ENCODE measurements at places on chromosomes 3 and 15.

- DNase-seq: no peak
Measured at GRCh38 chr3:133439563-133439962, 39.7 kb downstream of the BFSP2 start.

- no peak for DNase-seq
Measured at GRCh38 chr3:69232482-69232881, 110.1 kb upstream of the LMOD3 start.

- no peak for DNase-seq
Measured at GRCh38 chr3:176987901-176988650, 209.2 kb downstream of the TBL1XR1 start.

DNA sequence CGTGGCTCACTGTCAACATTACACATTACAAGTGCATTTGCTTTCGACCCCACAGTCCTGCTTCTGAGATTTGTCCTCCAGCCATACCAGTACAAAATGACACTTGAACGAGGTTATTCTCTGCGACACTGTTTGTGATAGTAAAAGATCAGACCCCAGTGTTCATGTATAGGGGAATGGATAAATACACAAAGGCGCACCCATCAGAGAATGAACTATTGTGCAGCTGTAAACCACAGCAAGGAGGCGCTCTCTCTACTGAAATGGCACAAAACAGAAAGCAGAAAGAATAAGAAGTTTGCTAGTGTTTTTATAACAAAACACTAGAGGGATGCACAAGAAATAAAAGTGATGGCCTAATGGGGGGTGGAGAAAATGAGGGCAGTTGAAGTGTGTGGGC, 4.9 kb upstream of the CHSY1 start:
- DNase-seq: peak; percentile 12

DNA sequence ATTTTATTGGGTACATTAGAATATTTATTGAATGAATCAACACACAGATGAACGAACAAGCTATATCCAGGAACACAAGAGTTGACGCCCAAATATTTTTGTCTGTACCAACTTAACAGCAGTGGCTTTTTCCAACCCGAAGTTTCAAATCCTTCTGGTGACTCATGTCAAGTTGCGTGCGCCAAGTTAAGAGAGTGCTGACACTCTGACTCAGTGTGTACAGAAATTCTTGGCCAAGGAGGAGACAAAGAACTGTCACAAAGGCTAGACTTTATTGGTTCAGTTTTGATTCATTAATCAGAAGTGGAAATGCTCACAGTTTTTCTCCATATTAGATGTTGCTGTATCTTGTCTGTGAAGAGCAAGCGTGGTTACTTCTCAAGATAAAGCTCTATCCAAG, 59.6 kb upstream of the TSC22D2 start:
- DNase-seq: no peak

DNA sequence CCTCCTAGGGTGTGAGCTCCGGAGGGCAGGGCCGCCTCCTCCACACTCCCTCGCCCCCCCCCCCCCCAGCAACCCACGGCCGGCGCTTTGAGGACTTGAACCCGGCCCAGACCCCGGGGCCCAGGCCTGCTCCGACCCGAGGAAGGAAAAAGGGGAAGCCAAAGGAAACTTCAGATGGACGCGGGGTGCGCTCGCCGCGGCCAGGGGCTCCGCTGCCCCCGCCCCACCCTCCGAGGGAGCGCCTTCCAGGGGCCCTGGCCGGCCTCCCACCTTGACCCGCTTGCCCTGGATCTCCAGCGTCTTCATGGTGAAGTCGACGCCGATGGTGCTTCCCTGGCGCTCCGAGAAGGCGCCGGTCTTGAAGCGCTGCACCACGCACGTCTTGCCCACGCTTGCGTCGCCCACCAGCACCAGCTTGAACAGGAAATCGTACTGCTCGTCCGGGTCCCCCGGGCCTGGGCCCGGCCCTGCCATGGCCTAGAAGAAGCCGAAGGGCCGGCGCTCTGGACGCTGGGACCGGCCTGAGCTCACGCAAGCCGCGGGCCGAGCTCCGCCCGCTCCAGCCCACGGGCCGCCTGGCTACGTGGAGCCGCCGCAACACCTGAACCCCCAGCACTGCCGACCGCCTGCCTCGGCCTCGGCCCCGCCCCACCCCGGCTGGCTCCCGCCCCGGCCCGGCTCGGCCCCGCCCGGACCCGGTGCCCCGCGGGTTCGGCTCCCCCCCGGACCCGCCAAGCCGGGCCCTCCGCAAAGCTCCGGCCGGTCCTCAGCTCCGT, 400 bp downstream of the RAB43 start:
- DNase-seq: peak; percentile 66

DNA sequence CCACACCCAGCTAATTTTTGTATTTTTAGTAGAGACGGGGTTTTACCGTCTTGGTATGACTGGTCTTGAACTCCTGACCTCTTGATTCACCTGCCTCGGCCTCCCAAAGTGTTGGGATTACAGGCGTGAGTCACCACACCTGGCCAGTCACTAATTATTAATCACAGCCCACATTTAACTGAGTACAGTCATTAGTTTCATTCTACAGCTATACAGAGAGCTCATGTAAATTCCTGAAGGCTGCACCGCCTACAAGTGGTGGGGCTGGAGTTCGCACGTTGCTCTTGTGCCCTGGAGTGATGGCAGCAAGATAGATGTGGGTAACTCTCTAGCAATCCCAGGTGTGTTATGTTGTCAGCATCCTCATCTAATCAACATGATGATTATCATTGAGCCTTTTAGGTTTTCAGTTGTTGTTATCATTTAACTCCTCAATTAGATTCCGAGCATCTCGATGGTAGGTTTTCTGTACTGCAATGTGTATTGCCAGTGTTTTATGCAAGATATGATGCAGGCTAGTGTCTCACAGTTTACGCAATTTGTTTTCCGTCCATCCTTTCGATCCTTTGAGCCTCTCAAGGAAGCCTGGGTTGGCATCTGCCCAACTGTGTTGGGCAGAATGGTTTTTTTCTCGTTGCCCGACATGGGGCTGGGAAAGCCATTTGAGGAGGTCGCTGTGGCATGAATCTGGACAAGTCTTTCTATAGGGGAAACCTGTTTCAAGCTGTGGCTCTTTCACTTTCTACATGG, 216.3 kb downstream of the LPP start:
- no peak for DNase-seq

DNA sequence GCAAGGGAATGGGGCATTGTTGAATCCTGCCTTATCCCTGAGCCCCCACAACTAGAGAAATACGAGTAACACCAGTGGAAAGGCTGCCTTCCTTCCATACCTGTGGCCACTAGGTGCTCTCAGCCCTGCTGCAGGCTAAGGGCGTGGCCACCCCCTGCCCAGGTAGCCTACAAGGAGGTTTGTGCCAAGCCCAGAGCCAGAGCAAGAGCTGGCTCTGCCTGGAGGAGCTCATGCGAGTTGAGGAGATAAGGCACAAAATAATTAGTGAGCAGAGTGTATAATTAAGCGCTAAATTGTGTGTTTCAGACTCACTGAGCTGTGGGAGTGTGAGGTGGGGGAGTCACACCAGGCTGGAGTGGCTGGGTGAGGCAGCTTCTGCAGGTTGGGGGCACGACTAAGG, 49.2 kb downstream of the TPRA1 start:
- DNase-seq: no peak

GRCh38 chr3:129226374-129226773, 23.0 kb upstream of the COPG1 start:
- DNase-seq: no peak

GRCh38 chr3:169218314-169218983, 445.1 kb downstream of the MECOM start:
- DNase-seq: peak; percentile 69

GRCh38 chr15:70766597-70766996, 3.2 kb upstream of the UACA start:
- no peak for DNase-seq

DNA sequence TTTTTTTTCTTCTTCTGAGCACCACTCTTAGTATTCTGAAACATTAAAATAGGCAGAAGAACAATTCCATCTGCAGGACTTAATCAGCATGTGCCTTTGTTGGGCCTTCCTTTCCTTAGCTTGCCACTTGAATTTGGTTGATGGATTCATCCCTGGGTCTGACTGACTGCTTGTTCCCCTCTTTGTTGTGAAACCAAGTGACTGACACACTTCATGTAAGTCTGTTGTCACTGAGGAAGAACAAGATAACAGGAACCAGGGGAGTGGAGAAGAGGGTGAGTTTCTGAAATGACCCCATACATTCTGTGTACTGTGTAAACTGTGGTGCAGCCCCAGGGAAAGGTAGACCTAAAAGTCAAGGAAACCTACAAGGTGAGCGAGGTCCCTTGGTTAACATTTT, 188.7 kb upstream of the TBC1D5 start:
- DNase-seq: no peak

- peak; percentile 30 for DNase-seq
Measured at GRCh38 chr15:89379818-89380217, 45.2 kb upstream of the POLG start.

DNA sequence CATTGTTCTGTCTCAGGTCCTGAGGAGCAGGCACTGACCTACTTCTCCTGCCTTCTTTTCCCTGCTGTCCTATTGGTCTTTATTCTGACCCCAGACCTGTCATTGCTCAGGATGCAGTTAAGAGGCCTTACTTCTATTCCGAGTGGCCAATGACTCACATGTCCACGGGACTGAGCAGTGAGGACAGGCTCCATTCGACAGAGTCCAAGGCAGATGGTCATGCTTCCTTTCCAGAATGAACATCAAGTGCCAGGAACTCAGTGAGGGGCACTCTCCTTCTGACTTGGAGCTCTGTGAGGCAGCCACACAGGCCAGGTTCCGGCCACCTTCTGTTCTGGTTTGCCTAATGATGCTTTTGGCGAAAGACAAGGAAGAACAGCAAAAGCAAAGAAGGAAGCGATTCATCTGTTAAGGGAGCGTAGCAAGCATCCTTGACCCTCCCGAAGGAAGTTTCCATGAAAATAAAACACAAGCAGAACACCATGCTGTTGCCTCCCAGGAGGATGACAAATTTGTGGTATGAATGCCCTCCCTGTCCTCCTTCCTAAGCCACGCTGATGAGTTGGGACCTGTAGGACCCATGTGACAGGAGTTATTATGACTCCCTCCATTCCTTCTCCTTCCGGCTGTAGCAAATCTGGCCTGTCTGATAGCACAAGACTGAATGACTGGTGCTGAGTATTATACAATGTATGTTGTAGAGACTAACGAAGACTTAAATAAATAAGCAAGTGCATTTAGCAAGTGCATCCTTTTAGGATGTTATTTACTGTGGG, 14.4 kb upstream of the TPRG1 start:
- no peak for DNase-seq

DNA sequence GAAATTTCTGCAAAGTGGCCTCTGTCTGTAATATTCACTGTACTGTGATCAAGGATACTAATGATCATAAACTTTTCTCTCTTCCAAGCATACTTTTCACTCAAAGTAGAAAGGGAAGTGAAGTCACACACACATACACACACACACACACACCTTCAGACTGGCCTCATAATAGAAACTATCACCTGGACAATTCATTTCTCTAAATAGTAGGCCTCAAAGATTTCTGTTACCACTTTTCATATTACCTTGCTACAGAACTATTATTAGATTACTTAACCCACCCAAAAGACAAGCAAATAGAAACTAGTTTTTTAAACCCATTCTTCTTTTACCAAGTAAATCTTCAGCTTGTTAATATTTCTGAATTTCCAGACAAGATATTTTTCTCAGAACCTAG, 12.2 kb downstream of the CPB1 start:
- no peak for DNase-seq

- DNase-seq: no peak
Measured at GRCh38 chr3:187639927-187640568, 30.1 kb downstream of the SST start.

DNA sequence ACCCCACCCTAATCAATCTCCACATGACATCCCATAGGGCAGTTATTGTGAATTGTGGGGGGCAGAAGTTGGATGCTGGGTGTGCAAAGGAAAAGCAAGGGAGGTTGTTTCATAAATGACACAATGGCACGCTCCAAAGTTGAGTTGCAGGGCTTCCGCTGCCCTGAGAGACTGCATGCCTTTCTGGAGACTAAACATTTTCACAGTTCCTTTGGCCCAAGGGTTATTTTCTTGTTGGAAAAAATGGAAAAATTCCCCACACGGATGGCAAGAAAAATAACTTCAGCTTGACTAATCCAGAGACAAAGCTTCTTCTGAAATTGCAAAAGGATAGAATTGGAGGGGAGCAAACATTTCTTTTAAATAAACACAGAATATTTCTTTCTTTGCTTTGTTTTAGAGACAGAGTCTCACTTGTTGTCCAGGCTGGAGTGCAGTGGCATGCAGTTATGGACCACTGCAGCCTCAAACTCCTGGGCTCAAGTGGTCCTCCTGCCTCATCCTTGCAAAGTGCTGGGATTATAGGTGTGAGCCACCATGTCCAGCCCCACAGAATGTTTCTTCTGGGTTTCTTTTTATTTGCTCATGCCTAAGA, 19.1 kb upstream of the TPM1 start:
- DNase-seq: no peak

DNA sequence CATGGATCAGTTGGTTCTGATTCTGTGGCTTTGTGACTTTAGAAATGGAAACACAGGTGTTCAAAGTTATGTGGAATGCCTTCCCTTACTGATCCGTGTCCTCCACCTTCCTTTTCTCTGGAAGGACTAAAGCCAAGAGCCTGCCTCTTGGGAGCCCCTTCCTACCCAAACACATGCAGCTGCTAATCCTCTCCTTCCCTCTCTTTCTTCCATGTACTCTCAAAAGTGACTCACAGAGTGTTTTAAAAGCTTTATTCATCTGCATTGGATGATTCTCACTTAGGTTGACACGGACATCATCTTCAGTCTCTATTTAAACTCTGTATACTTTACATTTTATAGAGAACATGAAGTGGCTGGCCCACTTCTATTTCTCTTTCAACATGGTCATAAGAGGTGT, 856.5 kb upstream of the ARPP21 start:
- no peak for DNase-seq

GRCh38 chr3:4407941-4408340, 59.1 kb downstream of the SUMF1 start:
- no peak for DNase-seq

DNA sequence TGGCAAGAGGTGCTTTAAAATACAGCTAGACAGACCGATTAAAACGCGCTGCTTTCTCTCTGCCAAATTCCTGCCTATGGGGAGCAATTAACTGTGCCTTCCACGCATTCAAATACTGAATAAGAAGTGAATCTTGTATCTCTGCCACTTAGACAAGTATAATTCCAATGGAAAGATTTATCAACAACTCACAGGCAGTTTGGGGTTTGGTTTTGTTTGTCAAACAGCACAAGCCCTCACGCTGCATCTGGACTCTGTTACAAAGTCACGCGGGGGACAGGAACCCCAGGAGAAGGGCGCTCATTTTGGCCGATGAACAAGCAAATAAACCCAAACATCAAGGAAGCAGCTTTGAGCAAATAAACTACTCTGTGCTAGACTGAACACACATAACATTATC, 61.8 kb upstream of the TMCO5A start:
- DNase-seq: no peak

- DNase-seq: no peak
Measured at GRCh38 chr3:82033186-82033585, 271.7 kb upstream of the GBE1 start.

DNA sequence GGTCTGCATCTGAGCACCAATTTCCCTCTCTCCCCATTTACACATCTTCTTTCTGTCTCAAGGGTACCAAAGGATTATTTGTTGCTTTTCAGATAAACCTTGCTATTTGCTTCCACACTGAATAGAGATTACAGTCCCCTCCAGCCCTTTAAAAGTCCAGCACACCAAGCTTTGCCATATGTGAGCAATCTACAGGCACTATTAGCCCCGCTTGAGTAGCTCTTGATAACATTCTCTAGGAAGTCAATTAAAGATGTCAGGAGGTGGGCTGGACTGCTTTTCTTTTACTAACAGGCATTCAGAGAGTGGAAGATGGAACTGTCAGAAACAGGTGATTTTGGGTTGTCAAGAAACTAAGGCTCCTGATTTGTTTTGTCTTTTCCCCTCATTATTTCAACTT, 417.0 kb downstream of the ROBO2 start:
- DNase-seq: no peak
